ENCODE measurements at places on chromosomes 12 and 14.
A peak's percentile ranks its signal among the peaks of the same experiment; 100 is the strongest.

DNA sequence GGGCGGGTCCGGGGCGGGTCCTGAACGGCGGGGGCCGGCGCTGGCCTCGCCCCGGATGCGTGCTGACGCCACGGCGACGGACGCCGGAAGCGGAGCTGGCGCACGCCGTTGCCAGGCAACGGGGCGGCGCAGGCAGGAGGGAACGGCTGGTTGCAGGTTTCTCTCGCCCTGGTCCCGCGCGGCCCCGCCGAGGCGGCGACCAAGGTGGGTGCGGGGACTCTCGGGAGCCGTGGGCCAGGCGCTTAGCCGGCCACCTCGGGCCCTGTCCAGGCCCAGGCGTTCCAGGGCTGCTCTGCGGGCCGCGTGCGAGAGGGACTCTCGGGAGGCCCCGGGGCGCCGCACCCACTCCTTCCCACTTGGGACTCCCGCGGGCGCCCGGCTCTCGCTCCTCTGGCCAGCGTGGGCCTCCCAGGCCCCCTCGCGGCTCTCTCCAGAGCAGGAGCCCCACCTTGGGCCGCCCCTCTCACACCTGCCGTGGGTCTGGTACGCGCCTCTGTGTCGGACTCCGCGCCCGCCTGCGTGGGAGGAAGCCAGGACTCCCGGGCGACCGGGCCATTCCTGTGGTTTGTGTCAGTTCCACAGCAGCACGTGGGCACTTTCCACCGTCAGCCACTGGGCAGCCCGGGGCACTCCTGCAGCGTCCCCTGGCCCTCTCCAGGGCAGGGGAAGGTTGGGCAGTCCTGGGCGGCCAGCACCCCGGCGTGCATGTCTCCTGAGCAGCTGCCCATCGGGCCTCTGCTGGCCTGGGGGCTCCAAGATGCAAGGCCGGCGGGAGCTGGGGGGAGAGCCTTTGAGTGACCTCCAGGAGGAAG, at the start of gene CLBA1:
Gene CLBA1 (plus strand): TSS at position 114 of the 812 bp plus-strand sequence. CDS start 644 bp downstream, at position 758.
- DNase-seq, result peak; percentile 79

GRCh38 chr12:78797196-78797931, 67.2 kb upstream of the SYT1 start:
- DNase-seq, result peak; percentile 41

DNA sequence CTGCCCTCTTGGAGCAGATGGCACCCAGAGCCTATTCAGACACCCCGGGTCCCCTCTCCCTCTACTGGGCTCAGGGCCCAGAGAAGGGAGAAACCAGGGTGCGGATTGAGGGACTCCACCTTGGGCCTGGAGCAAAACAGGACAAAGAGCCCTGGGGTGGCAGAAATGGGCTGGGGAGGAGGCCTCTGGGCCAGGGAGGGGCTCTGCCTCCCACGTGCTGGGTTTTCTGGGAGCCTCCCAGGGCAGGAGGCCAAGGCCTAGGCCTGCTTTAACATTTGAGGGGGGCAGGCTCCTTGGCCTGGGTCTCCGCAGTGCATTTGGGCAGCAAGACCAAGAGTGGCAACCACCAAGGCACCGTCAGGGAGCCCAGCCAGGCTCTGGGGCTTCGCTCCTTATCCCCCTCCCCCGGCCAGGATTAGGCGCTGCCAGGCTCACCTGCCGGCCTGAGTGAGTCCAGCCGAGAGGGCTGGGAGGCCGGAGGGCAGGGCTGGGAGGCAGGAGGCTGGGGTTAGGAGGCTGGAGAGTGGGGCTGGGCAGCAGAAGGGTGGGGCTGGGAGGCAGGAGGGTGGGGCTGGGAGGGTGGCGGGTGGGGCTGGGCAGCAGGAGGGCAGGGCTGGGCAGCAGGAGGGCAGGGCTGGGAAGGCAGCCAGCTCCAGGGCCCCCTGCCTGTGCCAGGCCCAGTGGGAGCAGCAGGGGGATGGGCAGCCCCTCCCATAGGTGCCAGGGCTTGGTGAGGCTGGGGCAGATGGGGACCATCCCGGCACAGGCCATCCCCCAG, 101.8 kb upstream of the EIF5 start:
- DNase-seq, result no peak

DNA sequence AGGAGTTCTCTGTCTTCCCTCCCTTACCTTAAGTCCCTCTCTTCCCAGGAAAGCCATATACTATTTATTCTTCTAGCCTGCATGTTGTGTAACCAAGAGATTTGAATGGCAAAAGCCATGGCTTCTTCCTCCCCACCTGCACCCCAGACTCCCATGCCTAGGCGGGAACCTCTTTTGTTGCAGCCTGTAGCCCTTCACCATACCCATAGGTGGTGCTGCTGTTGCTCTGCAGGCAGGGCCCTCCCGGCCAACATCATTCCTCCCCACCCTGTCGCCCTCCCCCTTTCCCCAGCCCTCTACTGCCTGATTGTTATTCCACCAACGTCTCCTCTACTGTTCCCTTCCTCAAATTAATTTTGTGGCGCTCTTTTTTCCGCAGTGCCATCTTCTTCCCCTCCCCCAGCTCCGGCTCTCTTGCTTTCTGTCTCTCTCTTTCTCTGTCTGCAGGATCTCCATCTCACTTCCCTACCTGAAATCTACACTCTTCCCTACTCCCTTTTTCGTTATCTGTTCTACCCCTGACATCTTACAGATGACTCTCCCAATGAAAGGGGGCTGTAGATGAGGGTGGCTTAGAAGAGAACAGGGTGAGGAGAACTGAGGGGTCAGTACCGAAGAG, 13.8 kb downstream of the NGDN start:
- DNase-seq, result peak; percentile 10

DNA sequence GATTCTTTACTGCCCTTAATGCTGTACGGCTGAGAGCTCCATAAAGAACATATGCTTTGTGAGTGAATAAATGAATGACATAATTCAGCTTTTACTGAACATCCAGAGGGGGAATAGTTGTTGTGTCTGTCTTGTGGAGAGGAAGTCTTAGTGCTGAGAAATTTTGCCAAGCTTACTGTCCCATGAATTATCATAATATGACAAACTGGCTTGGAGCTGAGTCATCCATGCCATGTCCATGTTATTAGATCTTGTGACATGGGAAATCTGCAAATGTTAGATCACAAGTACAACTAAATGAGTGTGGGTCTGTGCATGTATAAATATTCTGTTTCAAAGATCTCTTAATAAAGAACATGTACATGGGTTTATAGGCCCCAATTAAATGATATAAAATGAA, 350.4 kb downstream of the BMP4 start:
- DNase-seq, result no peak

DNA sequence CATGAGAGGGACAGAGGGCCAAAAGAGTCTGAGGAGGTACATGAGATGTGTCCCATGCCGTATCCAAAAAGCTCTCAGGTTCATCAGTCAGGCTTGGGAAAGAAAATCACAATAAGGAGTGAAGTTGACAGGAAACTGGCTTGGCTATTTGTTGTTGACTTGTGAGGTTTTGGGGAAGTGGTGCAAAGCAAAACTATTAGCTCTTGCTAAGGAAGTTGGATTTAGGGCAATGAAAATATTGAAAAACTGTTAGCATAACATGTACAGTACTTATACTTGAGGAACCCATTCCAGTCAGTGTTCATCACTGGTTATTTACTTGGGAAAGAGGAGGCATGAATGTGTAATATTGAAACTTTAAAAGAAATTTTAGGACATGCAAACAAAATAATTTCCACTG, 145.9 kb downstream of the DUSP6 start:
- no peak for DNase-seq

- no peak for DNase-seq
These were observed 168.2 kb upstream of the SSTR1 start for GRCh38 chr14:38039496-38039895.

- no peak for DNase-seq
These were observed 3.2 kb downstream of the SUSD6 start for GRCh38 chr14:69614592-69614991.

- no peak for DNase-seq
These were observed 19.8 kb upstream of the KCNA5 start for GRCh38 chr12:5023842-5024241.

GRCh38 chr14:28765831-28766468, 637 bp upstream of the FOXG1 start:
- peak; percentile 66 for DNase-seq

- no peak for DNase-seq
These were observed 979 bp downstream of the LTBP2 start for GRCh38 chr14:74610866-74611649.

DNA sequence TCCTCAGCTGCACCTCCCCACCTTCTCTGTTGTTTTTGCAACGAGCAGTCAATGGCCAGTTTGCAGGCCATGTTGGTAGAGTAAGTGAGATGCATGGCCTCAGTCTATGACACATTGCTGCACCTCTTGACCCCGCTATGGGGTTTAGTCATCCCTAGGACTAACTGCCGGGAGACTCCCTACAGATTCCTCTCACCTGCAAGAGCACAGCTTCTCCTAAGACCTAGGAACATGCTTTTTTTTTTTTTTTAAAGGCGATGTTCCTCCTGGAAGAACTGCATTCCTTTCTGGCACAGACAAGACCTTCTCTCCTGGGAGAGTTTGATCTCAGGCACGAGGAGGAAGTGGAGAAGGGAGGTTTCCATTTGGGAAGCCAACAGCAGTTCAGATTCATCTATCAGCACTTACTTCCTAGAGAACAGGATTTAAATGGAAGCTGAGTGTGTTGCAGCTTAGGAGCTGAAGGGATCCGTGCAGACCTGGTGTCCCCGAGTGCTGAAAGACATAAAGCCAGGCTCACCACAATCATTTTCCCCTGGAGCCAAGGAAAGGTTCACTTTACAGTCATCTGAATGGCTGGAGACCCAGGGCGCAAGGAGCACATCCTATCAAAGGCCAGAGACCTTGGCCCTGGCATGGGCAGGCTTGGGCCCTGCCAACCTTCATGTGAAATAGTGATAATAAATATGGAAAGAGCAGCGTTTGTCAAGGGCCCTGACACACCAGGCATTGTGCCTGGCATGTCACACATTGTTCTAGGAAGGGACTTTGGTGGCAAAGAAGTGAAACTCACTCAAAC, 104.1 kb downstream of the LGMN start:
- DNase-seq, result no peak

DNA sequence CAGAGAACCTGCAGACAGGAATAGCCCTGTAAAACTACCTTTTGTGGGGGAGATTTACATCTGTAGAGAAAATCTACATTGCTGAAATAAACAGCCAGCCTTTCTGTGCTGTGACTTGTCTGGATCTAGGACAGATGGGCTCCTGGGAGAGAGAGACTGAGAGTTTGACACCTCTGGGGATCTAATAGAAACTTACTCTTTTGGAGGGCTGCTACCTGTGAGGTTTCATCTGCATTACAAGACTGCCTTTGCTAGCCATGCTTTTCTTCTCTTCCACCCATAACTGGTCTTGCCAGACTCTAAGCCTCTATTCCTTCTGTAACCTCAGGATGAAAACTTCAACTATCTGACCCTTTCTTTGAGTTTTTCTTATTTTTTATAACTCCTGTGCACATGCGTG, 452.6 kb downstream of the ZFP36L1 start:
- no peak for DNase-seq

DNA sequence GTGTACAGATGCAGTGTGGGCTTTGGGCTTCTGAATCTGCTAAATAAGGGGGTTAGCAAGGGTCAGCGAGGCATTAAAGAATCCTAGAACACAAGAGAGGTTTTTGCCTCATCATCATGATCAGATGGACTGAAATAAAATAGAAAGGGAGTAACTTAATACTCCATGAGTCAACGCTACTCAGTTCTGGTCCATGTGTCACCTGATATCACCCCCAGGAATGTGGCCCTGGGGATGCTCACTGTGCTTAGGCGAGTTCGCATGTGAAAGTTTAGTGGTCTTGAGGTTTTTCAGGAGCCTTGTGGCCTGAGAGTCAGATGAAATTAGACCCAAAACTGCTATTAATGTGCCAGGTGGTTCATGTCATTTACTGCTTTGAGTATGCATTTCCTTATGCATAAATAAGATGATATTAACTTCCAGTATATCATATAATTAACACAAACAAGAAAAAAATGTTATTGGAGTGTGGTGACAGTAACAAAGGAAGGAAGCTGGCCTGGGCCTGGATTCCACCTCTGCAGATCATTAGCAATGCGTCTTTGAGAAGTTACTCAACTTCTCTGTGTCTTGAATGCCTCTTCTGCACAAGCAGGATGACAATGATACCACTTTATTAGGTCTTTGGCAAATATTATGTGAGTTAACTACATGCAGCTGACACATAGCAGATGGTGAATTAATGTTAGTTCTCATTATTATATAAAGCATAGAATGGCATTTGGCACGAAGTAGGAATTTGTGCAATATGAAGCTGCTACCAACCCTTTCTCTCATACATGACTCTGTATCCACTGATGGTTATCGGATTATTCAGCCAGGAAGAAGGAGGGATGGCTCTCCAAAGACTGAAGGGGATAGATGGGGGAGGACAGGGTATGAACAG, 1272.6 kb downstream of the AACS start:
- DNase-seq, result peak; percentile 100

DNA sequence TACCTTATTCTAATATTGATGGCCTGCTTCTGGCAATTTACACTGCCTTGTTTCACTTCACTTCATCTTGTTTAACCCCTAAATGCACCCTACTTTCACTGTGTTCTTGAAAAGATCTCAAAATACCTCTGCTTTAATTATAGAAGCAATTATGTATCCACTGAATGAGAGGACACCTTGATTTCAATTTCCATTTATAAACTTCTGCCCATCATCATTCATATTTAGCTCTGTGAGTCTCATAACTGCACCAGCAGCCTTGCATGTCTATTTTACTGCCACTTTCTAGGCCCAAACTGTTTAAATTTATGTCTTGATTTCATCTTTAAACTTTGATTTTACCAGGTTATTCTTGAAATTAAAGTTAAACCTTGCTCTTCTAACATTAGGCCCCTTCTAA, 7.1 kb upstream of the DNAAF2 start:
- DNase-seq, result no peak

DNA sequence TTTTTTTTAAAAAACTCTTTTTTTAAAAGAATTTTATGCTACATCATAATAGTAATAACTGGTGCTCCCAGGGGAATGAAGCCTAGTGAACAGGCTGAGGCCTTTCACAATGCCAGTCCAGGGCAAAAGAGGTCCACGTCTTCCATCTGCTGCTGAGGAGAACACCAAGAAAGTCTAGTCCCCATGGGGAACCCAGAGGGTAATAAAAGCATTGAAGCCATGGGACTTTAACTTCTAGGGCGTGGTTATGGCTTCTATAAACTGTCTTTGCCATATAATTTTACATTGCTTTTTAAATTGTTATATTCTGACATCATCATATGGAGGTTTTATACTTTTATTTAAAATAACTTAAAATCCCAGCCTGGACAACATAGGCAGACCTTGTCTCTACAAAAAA, 64.3 kb downstream of the SLC16A7 start:
- DNase-seq, result no peak

DNA sequence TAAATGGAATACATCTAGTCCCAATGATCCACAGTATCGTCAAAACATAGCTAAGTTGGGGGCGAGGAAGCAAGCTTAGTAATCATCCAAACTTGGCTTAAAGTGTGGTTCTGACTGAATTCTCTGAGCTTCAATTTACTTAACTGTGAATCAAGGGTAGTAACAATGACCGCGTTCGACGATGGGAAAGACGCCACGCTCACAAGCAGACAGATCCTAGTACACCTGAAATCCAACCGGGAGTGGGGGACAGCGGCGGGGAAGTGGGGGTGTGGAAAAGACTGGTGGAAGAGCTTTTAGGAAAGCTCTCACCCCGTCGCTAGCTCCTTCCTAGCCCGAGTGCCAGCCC, 433 bp downstream of the COX16 start:
- DNase-seq, result no peak
